Stimulated activated CD4-positive, alpha-beta T cell treated with anti-CD3 and anti-CD28 coated beads, Interleukin-4, amount 100 ng/mL, for 1 hour (primary cell): ENCODE measurements at places on chromosomes 6 and 20.

- no peak for DNase-seq
Measured at GRCh38 chr6:21666853-21667681, 73.5 kb downstream of the SOX4 start.

DNA sequence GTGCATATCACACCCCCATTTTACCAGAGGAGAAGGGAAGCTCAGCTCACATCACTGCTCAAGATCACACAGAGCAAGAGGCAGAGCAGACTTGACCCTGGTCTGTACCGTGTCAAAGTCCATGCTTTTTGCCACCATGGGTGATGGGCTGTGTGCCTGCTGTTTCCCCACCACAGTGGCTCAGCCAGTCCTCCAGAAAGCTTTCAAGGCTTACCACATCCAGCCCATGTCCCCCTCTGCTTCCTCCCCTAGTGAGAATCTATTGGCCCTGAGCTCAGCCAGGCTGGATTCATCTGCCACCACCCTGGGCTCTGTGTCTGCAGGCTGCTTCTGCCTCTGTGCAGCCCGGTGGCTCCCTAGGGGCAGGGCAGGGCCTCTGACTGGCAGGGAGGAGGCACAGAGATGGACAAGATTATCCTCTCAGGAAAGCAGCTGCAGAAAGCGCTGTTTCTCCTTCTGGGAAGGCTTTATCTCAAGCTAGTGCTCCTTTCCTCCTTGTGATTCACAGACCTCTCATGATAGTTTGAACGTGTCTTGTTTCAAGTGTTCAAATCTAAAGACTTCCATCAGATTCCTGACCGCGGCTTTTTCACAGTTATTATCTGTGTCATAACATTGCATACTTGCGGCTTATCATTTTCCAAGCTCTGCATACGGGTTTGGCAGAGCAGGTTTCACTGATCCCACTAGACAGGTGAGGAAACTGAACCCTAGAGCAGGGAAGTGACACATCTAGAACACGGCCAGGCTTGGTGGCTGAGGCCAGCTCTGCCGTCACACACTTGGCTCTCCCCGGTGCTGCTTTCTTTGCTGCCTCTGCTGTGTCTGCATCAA lies 37.4 kb downstream of the VEGFA start:
- no peak for DNase-seq

DNA sequence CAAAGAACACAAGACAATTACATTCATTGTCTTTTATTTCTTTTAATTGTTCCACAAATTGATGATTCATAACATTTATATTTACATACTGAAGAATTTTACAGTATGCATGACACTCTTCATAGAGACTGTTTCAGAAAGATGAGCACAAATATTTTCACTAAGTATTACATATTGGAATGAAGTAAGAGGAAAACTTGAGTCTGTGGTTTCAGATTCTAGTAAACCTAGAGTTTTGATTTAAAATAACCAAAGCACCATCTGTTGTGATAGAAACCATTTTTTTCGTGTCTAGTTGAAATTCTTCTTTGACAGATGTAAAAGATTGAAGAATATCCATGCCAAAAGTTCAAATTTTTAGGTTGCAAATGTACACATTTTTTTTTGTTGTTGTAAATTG lies 32.1 kb upstream of the OPN5 start:
- DNase-seq: no peak

- no peak for DNase-seq
Measured at GRCh38 chr6:132060591-132060990, 109.4 kb upstream of the CCN2 start.

DNA sequence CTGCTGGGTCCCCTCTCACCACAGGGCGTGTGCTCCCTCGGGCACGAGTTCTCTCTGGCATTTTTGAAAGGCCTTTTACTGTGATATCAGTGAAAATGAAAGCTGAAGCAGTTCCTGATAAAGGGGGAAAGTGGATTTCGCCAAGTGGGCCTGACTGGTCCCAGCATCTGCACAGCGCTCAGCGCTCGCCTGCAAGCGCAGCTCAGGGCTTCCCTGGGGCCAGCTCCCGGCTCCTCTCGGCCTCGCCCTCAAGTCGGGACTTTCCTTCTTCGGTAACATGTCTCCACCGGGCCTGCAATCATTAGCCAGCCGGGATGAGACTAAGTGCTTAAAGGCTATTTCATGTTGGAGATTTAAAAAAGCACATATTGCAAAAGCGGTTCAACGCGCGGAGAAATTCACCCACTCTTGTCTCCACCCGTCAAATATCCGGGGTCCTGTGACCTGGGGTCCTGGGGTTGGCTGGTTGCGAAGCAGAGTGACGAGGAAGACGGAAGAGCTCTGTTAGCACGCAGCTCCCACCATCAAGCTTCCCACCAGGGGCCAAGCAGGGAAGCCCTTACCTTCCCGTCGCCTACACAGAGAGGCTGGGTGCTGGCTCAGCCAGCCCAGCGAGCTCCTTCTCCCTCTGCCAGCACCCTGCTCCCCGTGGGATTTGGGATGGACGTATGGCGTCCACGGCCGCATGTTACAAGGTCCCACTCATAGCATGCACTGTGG lies 114.1 kb downstream of the SMOC2 start:
- DNase-seq: no peak

DNA sequence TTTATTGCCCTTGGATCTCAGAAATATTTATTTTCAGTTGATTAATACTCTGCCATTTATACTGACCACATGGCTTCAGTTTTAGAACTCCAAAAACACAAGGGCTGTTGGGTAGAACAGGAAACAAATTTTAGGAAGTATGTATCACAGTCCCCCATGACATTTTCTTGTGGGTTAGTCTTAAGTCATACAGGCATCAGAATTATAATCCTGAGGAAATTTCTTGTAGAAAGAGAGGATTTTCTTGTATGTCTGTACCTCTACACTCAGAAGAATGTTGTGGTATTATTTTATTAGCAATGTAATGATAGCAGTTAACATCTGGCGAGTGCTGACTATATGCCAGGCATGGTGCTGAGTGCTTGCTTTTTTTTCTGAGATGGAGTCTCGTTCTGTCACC lies 302.9 kb downstream of the CLIC5 start:
- no peak for DNase-seq

DNA sequence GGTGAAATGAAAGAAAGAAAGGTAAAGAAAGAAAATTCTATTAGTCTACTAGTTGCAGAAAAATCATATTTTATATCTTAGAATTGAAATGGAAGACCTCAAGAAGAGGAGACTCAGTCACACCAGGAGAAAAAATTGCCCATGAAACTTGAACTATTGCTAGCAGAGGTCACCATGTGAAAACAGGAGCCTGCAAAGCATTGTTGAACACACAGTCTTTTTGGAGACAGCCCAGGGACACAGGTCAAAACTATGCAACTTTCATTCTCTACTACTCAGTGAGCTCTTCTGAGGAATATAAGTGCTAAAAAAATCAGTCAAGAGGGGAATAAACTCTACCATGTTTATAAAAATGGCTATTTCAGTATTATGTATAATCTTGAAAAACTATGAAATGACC lies 89.8 kb upstream of the TENT5A start:
- no peak for DNase-seq

DNA sequence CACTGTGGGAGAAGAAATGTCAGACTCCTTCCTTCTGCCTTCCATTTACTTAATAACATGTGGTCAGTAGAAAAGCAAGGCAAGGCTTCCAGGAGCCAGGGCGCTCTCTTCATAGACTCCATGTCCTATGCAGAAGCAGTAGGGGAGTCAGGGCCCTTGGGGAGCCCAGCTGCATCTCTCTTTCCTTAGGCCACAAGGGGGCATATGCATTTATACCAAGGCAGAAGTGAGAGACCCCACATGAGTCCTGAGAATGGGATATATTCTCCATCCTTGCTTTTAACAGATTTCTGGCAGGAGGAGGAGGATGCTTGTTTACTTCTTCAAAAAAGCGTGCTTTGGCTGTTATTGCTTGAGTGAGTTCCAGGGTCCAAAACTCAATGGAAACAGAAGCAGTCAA lies 198.5 kb downstream of the HIVEP2 start:
- DNase-seq: no peak

GRCh38 chr20:61940976-61941720 lies 124.5 kb downstream of the TAF4 start:
- DNase-seq: no peak

GRCh38 chr6:132202574-132202973 lies 198.7 kb downstream of the MOXD1 start:
- DNase-seq: no peak

DNA sequence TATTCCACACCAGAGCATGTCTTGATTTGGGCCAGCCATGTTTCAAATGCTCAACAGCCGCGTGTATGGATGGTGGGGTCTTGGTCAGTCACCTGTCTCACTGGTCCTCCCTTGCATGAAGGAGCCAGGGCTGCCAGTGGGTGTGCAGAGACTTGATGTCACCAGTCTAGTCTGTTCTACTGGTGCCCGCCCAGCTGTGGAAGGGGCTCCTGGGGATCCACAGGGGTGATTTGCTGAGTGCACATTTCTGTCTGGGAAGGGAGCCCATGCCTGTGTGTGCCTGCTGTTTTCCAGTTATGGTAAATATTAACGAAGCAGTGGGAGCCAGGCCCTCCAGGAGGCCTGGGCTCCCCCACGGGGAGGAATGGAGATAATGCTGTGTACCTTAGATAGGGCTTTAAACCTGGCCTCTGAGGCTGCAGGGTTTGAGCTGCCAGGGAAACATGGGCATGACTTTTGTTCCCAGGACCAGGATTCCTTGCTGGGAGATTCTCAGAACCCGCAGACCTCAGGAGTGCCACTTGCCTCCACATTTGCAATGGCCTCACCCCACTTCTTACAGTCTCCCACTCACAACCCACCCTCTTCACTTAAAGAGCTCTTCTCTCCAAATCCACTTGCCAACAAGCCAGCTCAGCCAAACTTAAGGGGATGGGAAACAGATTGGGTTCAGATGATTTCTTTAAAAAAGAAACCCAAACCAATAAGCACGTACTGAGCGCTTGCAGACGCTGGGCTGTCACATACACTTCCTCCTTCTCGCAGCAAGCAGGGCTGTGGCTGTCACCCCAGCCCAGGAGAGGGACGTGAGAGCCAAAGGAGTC lies 54.1 kb downstream of the VEGFA start:
- DNase-seq: no peak

DNA sequence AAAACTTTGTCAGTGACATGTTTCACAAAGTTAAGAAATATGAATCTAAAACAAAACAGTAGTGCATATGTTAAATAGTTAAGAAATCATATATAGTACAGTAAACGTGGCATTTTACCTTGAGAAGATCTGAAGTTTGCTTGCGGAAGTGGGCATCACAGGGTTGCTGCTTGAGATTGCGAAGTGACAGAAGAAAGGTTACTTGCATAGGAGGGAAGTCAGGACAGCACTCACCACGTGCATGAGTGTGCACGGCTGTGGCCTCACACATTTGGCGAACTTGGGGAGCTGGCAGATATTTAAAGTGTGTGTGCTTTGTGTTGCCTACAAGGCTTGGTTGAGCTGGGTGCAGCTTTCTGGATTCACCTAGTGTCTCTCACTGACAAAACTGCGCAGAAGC lies 431.5 kb upstream of the ARID1B start:
- no peak for DNase-seq

DNA sequence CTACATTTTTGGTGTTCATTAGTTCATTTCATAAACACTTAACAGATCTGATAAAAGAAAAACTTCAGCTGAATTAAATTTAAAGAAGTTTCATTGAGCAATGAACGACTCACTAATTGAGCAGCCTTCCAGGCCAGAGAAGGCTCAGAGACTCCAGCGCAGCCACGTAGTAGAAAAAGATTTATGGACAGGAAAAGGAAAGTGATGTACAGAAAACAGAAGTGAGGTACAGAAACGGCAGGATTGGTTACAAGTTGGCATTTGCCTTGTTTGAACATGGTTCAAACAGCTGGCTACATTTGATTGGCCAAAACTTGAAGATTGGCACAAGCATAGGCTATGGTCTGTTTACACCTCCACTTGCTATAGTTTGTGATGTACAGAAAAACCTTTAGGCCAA lies 166.3 kb upstream of the DTNBP1 start:
- no peak for DNase-seq

DNA sequence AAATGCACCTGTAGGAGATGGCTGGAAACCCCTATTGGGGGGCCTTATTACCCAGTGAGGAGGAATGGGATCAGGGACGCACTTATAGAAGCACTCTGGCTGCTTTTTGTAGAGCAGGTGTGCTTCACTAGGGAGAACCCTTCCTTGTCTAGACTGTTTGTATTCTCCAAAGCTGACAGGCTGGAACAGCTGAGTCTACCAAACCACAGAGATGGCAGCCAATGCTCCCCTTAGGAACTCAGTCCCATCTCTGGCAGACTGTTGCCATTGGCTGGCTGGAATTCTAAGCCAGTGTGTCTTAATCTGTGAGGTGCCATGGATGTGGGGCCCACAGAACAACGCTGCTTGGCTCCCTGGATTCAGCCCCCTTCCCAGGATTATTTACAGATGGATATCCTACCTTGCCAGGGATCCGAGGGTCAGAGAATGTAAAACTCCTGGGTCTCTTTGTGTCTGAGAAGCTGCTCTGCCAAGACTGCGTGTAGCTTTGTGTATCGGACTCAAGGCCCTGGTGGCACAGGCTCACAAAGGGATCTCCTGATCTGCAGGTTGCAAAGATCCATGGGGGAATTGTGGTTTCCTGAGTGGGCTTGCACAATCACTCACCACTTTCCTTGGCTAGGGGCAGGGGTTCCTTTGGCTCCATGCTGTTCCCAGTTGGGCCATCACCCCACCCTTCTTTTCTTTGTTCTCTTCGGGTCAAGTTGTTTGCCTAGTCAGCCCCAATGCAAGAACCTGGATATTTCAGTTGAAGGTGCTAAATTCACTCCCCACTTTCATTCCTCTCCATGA lies 26.1 kb downstream of the C6orf52 start:
- no peak for DNase-seq

DNA sequence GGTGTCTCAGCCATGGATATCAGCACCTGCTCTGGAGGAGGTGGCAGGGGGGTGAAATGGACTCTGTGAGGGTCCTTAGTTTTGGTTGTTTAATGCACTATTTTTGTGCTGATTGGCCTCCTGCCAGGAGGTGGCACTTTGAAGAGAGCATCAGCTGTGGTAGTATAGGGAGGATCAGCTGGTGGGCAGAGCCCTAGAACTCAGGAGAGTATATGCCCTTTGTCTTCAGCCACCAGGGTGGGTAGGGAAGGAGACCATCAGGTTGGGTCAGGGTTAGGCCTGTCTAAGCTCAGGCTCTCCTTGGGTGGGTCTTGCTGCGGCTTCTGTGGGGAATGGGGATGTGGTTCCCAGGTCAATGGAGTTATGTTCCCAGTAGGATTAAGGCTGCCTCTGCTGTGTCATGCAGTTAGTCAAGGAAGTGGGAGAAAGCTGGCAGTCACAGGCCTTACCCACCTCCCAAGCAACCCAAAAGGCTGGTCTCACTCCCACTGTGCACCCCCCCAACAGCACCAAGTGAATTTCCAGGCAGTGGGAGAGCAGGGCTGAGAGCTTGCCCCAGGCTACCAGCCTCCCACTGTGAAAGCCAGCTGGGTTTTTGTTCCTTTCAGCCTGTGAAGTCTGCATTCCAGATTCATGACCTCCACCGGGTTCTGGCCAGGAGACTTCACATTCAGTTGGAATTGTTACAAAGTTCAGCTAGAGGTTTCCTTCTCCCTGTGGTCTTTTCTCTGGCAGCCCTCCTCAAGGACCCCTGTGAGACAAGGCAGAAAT lies 5.7 kb upstream of the OSTM1 start:
- no peak for DNase-seq

DNA sequence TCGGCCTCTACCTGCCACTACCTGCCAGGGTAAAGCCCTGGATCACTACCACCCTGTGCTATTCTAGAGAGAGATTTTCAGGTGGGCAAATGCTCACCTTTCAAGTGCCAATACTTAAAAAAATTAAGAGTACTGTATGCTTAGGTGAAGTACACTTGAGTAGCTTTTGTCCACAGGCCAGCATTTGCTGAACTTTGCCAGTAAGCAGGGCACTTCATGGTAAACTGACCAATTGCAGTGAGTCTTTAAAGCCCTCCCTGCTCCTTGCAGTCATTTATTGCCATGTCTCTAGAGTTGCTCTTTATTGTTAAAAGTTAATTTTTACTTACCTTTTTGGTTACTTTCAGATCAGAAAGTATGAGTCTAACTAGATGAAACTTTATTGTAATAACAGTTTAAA lies 58.5 kb downstream of the PLAGL1 start:
- DNase-seq: no peak
